SJSA1 (cell line): ENCODE measurements at places on chromosomes 1 and 21.

DNA sequence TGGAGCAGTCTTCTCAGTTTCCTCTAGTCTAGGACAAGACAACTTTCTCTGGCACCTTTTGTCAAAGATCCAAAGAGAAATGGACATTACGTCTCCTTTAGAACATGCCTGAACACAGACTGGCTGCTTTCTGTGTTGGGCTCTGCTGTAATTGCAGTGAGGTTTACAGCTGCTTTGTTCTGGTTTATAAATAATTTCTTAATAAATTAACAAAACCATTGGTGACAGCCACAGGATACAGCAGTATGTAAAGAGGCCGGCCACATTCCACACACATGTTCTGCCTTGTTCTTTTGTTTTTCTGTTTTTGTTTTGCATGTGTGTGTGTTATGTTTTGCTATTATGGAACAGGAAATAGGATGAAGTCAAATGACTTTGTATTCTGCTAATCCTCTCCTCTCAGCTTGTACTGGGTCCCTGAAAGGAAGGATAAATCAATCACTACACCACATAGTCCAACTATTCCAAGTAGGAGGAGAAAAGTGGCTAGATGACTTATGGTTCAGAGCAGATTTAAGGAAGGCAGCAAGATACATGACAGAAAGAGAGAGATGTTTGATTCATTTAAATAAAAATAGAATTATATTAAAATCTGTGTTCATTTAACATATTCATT is 161.5 kb upstream of the ESRRG start:
- DNase-seq, result no peak

- no peak for DNase-seq
These were observed 23.7 kb upstream of the KHDRBS1 start for GRCh38 chr1:31989964-31990363.

GRCh38 chr1:25674807-25675084 is 58.2 kb downstream of the MAN1C1 start:
- no peak for DNase-seq

DNA sequence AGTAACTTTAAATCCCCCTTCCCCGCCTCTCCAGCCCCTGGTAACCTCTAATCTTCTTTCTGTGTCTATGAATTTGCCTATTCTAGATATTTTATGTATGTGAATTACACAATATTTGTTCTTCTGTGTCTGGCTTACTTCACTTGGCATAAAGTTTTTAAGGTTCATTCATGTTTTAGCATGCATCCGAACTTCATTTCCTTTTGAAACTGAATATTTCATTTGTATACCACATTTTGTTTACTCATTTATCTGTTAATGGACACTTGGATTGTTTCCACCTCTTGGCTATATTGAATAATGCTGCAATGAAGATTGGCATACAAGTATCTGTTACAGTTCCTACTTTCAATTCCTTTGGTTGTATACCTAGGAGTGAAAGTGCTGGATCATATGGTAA is 205.3 kb downstream of the TM2D1 start:
- no peak for DNase-seq

DNA sequence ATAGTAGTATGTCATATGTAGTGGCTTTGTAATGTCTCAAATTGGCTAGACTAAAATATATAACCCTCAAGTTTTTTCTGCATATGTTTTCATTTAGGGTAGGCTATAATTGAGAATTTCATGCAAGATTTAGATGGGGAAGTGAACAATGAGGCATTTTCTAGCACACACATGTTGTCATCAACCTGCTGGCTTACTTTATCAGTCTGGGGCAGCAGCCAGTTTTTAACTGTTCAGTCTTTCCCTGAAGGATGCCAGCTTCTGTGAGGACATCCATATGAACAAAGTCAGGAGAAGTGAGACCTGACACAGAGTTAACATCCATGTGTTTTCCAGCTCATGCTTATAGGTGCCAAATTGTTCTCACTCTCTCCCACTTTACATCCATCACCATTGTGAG is 74.7 kb upstream of the OLFM3 start:
- DNase-seq, result no peak

DNA sequence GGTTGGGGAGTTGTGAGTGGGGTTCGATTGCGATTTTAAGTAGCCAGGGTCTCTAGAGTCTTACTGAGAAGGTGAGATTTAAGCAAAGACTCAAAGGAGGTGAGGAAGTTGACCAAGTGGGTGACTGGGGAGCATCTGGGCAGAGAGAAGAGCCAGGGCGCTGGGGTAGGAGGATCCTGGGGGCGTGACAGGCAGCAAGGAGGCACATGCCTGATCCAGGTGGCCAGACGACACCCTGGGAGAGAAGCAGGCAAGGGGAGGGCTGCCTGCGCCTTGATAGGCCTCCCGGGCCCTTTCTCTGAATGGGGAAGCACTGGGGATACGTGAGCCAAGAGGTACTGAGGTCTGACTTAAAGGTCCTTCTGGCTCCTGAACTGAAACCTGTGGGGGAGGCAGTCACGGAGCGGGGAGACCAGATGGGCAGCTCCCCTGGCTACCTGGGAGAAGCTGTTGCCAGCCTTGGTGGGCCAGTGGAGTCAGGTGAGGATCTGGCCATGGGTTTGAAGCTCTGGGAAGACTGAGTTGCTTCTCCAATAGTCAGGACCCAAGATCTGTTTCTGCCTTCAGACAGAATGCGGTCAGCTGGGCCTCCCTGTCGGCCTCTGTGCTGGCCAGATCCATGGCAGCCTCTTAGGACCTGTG is 5.4 kb downstream of the ZBTB48 start:
- no peak for DNase-seq

DNA sequence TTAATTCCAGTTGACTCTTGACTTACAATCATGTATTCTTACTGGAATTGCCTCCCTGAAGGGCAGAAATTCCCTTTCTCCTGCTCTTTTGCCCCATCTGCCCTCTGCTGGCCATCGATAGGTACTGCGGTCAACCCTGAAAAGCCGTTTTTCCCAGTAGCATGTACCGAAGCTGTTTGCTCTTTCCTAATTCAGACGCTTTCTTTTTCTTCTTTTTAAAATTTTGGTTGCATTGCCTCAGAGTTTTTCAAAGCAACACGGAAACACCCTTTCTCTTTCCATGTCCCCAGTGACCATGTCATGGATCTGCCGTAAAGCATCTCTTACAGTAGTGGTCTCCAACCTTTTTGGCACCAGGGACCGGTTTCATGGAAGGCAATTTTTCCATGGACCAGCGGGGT is 164.2 kb upstream of the C1orf21 start:
- no peak for DNase-seq

- DNase-seq, result peak; percentile 94
These were observed 65.4 kb upstream of the TLR5 start for GRCh38 chr1:223208164-223209076.

GRCh38 chr1:93990010-93990409 is 80.8 kb upstream of the GCLM start:
- no peak for DNase-seq

- no peak for DNase-seq
These were observed 64.9 kb upstream of the SYT6 start for GRCh38 chr1:114218361-114219171.
